ENCODE measurements at places on chromosomes 7 and 10.

DNA sequence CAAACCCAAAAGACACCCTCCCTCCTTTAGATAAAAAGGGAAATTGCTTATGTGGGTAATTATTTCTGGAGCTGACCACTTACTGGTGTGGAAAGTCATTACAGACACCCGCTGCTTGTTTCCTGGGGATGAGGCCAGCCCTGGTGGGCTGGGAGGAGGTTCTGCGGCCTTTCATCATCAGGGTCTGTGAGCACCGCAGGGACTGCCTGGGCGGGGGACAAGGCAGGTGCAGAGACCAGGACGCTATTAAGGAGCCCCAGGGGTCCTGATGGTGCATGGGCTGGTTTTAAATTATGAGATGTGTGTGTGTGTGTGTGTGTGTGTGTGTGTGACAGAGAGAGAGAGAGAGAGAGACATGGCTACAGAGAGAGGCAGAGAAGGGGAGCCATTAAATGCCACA, 171.2 kb downstream of the DNAJB6 start:
- no peak for DNase-seq

- DNase-seq, result no peak
These were observed 32.7 kb downstream of the DNMBP start for GRCh38 chr10:99976886-99977665.

- no peak for DNase-seq
These were observed 16.3 kb downstream of the EZH2 start for GRCh38 chr7:148867596-148868377.

- peak; percentile 82 for DNase-seq
These were observed 101.2 kb upstream of the EFCAB10 start for GRCh38 chr7:105682341-105683060.

DNA sequence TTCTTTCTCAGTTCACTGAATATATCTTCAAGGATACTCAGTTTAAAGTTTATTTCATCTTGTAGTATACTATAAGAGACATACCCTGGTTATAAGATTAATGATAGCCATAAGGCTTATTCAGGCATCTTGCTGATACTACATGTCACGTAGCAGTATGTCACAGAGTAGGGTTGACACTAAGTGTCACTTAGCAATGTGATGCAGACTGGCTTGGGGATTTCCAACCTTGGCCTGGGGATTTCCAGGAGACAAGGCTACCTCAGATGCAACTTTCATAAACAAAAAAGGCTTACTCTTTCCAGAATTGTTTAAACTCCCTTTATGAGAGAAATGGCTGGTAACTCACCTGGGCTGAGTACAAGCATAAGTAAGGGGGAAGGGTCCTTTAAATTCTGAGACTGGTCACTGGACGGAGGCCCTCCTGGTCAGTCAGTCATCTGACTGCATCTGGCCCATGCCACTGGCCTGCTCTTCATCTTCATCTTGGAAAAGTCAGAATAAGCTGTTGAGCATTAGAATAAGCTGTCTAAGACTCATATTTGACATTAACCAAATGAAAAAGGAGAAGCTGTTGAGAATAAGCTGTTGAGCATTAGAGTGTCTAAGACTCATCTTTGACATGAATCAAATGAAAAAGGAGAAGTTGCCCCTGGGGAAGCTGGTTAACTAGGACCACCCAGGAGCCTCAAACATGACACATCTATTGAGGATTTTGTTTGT, 9.5 kb downstream of the SLC13A1 start:
- DNase-seq, result no peak

DNA sequence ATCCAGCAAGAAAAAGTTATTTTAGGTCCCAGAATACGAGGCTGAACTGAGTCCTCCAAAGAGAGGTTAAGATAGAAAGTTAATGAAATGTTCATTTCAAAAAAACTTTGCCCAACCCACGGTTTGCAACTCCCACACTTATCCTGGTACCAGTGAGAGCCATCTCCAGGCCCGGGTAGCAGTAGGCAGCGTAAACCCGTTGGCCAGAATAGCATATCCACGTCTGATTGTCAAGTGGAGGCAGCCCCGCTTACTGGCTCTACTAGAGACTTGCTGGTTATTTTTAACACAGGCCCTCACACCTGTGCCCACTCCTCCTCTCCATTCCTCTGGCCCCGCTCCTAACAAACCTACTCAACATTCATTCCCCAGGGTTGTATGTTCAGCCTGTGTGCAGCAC, 109.7 kb downstream of the HIP1 start:
- no peak for DNase-seq

DNA sequence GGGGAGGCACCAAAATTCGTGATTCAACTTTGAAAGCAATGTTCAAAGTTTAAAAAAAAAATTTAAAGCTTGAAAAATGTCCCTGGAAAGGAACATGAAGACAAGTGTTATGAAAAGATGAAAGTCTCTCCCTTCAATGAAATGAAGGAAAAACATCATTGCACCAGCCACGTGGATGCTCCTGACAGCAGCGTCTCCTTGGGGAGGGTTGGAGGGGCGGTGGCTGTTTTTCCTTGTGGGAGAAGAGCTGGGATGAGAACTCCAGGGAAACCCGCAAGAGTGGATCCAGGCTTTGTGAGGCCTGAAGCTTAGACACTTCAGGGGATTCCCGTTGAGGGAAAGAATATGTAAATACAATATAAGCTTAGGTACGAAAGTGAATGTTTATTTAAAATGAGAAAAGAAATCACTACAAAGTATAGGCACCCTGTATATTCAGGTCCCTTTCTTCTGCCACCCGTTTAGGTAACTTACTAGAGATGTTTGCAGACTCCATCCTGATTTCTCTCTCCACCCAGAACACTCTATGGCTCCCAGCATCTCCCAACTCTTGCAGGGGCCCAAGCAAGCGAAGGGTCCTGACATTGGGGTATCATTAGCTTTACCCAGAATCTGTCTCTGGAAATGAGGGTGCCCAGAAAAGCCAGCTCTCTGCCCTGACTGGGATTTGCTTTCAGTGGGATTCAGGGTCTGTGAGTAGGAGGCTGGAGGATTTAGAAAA, 63.1 kb upstream of the BAIAP2L1 start:
- DNase-seq, result no peak

DNA sequence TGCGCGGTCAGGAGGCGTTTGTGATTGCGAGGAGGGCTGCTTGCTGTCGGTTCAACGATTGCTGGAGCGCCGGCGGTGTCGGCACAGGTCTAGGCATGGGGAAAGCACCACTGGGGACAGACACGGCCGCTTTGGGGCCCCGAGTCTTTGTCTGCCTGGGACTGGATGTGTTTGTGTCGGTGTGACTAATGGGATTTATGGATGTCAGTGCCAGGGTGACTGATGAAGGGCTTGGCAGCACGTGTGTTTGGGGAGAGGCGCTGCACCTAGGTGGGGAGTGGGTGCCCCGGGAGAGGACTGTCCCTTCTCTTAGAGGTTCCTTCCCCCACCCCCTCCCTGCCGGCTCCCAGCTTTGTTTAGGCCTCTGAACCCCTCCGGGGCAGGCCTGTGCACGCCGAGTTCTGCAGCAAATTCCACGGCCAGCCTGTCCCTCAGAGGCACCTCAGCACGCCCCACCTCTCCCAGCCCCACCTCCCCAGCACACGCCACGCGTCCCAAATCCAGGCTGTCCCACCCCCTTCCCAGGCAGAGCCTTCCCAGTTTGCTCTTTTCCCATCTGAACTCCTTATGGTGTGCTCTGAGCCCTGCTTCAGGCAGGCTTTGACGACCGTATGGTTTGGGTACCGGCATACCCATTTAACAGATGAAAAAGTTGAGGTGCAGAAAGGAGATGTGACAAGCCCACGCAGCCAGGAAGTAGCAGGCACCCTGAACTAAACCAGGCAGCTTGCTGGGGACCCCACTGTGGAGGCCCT, 6.4 kb upstream of the TNRC18 start:
- no peak for DNase-seq

DNA sequence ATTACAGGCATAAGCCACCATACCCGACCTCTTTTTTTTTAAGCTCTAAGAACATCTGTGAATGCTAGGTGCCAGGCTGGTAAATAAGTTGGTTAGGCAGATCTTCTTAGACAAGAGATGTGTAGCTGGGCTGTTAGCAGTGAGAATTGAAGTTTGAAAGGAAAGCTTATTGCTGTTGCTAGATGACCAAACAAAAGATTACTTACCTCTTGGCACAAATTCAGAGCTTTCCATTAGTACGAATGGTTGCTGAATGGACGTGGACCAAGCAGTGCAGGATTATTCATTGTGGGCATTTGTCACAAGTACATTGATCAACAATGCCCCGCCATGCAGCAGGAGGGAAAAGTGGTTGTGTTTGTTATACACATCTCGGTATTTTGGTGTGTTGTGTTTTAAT, 131.2 kb downstream of the GFRA1 start:
- peak; percentile 70 for DNase-seq

- DNase-seq, result no peak
These were observed 60.7 kb downstream of the TMEM209 start for GRCh38 chr7:130144312-130145171.

- no peak for DNase-seq
These were observed 143.5 kb upstream of the TRIM24 start for GRCh38 chr7:138316421-138317043.

GRCh38 chr7:122791959-122792545, 89.3 kb upstream of the RNF148 start:
- no peak for DNase-seq

GRCh38 chr10:1571587-1572237, 165.6 kb downstream of the ADARB2 start:
- DNase-seq, result no peak

DNA sequence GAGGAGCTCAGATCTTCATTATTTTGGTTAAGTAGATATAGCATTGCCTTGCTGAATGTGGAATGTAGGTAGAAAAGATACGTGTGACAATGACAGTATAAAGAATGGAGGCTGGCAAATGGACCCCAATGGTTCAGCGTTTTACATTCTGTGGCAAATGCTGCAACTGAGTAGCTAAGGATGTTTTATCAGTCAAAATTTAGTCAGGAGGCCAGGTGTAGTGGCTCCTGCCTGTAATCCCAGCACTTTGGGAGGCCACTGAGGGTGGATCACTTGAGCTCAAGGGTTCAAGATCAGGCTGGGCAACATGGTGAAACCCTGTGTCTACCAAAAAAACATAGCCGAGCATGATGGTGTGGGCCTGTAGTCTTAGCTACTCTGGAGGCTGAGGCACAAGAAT, 120.5 kb upstream of the GHITM start:
- DNase-seq, result no peak

DNA sequence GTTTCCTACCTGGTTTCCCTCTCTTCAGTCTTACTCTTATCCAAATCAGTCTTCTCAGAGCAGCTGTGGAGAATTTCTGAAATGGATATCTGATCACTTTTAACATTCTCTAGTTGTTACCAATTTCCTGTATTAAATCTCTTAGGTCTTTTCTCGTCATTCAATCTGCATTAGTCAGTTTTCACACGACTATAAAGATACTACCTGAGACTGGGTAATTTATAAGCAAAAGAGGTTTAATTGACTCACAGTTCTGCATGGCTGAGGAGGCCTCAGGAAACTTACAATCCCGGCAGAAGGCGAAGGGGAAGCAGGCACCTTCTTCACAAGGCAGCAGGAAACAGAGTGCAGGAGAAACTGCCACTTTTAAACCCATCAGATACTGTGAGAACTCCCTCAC, 444.8 kb downstream of the GATA3 start:
- no peak for DNase-seq

DNA sequence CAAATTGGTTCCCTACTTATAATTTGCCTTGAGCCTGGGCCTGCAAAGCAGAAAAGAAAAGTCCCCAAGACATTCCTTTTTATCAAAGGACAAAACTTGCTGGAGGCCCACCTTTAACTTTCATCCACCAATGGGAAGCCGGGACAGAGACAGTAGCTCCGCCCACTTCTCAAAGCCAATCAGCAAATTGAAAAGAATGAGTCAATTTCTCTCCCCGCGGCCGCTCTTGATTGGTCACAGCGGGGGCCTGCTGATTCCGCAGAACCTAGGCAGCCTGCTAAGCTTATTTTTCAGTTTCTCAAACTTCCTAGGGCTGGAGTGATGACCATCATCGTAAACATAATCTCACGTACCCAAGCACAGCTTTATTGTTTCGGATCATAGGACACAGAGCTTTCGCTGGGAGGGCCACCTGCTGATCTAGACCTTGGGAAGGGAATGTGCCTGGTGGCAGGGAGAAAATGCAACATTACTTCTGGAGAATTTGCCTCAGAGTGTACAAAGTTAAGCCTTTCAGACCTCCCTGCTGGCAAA, at the start of gene SLC13A4:
Gene SLC13A4 (minus strand): TSS at position 51 of the 534 bp plus-strand sequence. CDS start 690 bp downstream, outside the sequence.
- DNase-seq, result no peak

DNA sequence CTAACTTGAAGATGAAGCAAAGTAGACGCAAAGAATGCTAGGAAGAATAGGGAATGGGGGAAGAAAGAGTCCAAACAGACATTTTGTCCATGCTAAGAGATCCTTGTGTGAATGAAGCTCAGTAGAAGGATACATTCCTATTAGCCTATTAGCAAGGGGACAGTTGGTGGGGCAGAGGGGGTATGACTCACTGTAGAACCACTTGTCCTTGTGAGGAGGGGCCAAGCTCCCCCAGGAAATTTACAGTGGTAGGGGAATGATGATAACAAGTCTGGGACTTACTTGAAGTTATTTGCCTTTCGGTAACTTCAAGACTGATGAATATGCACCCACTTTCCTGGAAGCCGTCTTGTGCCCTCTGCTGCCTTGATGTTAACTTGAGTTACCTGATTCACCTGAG, 17.2 kb upstream of the SYPL1 start:
- DNase-seq, result no peak

- DNase-seq, result no peak
These were observed 389.4 kb downstream of the KCNMA1 start for GRCh38 chr10:77248104-77248790.

DNA sequence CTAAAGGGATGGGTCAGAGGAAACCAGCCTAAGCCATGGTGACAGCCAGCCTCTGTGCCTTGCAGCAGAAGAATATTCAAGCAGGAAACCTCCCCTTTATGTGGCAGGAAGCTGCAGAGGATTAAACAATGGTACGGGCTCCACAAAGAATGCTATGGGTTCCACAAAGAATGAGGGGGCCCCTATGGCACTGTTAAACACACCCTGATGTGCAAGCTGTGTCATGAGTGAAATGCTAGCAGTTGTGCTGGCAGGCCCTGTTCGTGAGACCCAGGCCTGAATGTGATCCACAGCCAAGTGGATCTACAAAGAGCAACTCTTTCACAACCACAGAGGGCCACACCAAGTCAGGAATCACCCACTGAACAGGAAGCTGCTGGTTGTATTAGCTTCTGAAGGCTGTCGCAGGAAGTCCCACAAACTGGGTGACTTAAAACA, 68.9 kb downstream of the MYOF start:
- DNase-seq, result no peak

DNA sequence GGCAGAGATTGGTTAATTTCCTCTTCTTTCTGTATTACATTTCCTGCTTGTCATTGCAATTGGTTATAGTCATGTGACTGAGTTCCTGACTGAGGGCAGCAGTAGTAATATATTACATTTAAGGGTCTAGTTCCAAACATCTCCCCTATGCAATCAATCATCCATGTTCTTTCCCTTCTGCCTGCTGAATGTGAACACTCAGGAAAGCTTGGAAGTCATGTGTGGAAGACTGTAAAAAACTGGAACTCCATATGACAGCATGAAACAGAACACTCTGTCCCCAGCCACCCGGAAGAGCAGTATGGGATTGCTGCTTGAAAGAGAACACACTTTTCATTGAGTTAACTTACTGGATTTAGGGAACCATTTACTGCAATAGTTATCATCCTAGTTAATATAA, 459.7 kb upstream of the SEMA3A start:
- DNase-seq, result no peak
